Fibroblast of skin of right quadriceps (primary cell): ENCODE measurements at places on chromosomes 3 and 15.

DNA sequence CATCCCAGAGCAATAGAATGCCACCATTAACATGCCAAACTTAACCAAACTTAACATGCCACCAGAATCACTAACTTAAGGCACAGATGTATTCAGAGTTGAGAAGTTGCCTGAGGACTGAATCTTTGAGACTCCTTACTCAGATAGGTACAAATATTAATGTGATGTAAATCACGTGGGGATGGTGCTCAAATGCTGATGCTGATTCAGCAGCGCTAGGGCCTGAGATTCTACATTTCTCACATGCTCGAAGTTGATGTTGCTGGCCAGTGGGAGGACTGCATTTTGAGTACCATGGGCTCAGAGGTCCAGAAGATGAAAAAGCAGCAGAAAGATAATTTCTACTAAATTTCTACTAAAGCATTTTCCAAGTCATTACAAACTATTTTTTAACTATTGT is 54.1 kb downstream of the RPL22L1 start:
- DNase-seq, result no peak

- peak; percentile 54 for DNase-seq
Observed at GRCh38 chr3:156685198-156685597, 10.8 kb downstream of the TIPARP start.

DNA sequence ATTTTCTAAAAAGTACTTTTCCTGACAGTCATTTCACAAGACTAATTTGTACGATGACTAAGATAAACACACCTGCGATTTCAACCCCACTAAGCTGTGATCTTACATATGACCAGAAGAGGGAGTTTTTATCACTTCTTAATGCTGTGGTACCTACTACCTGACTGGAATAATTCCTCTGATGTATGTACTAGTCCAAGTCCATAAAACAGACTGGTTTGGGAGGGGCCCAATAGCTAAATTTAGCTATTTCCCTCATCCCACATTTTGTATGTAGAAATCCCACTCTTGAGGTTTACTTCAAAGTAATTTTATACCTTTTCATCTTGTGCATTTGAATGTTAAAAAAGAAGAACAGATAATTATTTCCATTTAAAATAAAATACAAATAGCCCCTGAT is 49.7 kb upstream of the SCAANT1 start:
- DNase-seq, result no peak

GRCh38 chr15:50819344-50819743 is 53.8 kb upstream of the SPPL2A start:
- DNase-seq, result no peak

DNA sequence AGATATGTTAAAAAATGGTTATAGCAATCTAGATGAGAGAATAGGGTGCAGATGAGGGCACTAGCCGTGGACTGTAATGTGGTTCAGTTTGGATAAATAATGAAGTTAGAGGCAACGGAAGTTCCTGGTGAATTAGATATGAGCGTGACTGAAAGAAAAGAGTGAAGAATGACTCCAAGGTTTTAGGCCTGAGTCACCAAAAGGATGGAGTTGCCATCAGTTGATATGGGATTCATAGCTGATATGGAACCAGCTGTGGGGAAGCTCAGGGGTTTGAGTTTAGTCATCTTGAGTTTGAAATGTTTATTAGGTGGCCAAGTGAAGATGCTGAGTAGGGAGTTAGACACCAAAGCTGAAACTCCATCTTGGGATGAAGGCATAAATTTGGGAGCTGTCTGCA is 66.2 kb downstream of the SSR3 start:
- peak; percentile 44 for DNase-seq

- no peak for DNase-seq
Observed at GRCh38 chr3:152304160-152304559, 35.4 kb downstream of the MBNL1 start.

DNA sequence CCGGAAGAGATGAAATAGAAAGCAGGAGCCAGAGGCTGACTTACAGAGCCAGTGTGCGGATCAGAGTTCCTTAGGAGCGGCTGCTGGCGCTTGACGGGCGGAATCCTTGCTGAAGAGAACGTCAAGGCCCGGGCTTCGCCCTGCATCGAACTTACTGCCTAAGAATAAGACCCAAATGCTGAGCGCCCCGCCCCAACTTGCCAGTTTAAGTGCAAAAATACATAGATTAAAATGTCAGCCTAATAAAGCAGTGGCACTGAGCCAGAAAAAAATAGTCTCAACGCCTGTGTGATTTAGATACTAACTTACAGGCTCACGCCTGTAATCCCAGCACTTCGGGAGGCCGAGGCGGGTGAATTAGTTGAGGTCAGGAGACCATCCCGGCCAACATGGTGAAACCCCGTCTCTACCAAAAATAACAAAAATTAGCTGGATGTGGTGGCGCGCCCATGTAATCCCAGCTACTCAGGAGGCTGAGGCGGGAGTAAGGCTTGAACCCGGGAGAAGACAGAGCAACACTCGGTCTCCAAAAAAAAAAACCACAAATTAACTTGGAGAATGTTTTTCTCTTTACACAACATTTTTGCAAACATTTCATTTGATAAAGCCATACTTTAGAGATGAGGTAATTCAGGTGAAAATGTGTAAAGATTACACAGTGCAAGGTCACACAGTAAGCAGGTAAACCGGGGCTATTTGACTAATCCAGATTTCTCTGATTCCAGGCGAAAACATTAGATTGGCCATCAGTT is 1.2 kb upstream of the UBP1 start:
- DNase-seq, result no peak

GRCh38 chr3:61497463-61497862 is 63.9 kb upstream of the PTPRG start:
- DNase-seq, result no peak

DNA sequence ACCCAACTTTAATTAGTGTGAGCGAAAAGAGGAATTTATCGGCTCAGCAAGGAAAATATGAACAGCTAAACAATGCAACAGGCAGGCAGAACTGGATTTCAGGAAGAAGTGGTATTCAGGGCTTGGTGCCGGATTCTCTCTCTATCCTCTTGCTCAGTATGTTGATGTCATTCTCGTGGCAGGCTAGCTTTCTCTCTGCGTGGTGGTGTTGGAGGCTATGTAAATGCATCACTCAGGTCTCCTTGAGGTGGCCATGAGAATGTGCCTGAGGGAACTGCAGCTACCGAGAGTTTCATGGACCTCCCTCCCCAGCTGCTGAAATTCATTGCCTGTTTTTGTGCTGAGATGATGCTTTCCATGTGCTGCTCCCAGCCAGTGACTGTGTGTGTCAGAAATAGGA is 18.3 kb upstream of the SYN2 start:
- no peak for DNase-seq

- DNase-seq, result no peak
Observed at GRCh38 chr3:129890125-129890524, 3.4 kb downstream of the TMCC1 start.

DNA sequence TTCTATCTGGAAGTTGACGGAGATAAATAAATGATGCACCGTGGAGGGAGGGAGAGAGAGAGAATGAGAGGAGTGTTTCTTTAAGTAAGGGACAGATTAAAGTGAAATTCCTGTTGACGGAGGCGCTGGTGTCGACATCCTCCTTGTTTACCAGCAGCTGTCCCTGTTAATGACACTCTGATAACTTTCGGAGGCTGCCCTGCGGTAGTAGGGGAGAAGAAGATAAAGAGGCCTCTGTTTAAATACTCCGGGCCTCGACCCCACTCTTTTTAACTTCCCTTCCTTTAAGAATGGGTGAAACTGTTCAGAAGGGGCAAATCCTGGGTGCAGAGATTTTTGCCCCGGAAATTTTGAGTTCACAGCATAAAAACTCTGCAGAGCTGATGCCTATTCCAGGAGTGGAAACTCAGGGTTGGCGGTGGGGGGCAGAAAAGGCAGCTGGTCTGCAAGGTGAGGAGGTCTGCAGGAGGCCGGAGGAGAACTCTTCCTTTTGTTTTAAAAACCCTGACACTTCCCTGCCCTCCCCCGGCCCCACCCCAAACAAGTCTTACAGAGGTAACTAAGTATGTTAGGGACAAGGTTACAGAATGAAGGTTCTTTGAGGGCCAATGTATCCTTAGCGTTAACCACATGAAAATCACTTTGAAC is 276.6 kb upstream of the NR2F2 start:
- no peak for DNase-seq

DNA sequence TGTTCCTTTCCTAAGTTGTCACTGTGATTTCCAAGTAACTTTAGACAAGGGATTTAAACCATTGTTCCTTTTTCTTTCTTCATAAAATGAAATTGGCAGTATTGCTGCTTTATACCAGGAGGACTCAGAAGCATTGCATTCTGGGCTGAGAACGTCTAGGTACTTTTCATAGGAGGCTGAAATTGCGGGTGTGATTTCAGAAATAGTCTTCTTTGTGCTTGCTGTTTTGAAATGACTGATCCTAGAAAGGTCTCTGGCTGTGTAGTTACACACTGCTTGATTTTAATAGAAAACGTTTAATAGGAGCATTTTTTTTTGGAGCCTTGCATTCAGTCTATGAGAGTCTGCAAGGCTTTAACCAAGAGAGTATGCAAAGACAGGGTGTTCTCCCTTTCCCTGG is 56.3 kb downstream of the PPM1L start:
- DNase-seq, result no peak

DNA sequence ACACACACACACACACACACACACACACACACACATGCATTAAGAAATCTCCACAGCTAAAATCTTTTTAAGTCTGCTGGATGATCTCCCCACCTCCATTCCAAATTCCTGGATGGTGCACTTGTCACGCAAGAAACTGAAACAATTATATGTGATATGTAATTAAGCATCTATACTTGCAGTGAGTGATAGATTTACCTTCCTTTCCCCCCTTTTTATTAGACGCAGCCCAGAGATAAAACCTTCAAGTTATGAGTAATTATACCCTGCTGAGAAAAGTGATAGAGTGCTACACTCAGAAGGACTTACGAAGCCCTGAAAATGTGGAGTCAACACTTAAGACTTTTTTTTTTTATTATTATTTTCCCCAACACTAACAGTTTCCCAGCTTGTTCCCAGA is 255.2 kb downstream of the LSAMP start:
- no peak for DNase-seq

DNA sequence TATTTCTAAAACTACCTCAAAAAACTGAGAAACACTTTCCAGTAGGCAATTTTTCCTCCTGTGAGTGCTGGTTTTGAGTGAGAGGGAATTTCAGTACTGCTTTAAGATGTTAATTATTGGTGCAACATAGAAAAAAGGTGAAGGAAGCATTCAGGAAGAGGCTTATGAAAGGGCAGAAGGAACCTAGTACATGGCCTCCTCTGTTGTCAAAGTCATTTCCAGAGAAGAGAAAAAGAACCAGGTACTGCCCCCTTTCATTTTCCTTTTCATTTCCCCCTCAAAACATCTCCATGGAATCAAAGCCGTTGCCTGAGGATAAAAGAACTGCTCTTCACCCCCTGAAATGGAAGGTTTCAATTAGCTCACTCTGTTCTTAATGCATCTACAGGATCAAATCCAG is 19.8 kb downstream of the RARRES1 start:
- no peak for DNase-seq

GRCh38 chr15:66126031-66126441 is 127.5 kb downstream of the MEGF11 start:
- no peak for DNase-seq

DNA sequence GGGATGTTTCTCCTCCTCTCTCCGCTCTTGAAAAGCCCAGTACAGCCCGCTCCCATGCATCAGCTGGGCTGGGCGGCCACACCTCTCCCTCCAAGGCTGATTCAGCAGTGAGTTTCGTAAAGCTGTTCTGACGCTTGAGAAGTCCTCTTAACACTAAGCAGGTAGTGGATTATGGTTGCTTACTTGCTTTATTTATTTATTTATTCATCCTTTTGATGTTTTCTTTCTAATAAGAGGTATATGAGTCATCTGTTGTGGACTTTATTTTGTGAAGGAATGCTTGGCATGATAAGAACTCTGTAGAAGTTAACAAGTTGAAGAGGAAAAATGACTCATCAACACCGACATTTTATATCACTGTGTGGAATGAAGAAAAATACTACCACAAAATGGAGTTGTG is 285.0 kb downstream of the SQOR start:
- peak; percentile 83 for DNase-seq

DNA sequence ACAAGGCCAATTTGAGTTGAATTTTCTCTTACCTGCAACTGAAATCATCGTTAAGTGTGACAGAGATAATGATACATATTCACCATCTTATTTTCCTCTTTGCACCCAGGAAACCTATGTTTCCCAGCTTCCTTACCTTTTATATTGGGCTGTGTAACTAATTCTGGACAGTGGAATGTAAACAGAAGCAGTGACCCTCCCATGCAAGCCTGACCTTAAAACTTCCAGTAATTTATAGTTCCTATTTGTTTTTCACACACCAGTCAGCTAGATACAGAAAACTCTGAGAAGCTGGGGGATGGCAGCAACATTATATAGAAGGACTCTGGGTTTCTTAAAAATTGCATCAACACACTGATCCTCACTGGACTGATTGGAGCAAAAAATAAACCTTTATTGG is 4.5 kb upstream of the ZNF280D start:
- no peak for DNase-seq

DNA sequence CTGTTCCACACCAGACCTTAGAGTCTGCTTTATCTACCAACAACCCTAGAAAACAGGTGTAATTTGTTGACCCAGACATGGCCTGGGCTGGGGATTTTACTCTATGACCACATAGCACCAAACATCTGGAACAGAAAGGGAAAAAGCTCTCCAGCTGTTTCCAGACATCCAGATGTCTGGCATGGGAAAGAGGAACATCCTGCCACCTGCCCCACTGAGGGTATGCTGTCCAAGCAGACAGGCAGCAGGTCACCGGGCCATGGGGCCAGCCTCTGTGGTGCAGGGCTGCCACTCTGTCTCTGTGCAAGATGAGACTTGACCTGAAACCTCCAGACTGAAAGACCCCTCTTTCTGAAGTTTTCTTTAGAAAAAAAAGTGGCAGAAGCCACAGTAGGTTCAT is 359.3 kb upstream of the ICE2 start:
- DNase-seq, result no peak

DNA sequence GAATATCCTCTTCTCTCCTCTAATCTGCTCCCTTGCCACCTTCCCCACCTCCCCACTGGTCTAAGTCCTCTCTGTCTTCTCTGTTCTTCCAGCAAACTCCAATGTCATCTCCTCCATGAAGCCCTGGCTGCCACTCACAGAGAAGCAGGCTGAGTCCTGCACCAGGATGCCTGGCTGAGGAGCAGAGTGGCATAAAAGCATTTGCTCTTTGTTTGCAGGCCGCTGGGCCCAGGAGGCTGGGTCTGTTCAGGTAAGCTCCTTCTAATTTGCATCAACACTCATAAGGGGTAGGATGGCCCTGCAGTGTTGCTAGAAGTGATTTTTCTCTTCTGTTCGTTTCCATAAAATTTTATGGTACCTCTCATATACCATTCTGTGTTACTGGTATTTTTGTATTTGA is 43.2 kb upstream of the KLHL25 start:
- DNase-seq, result no peak

GRCh38 chr3:108099244-108099643 is 8.4 kb upstream of the CD47 start:
- no peak for DNase-seq

DNA sequence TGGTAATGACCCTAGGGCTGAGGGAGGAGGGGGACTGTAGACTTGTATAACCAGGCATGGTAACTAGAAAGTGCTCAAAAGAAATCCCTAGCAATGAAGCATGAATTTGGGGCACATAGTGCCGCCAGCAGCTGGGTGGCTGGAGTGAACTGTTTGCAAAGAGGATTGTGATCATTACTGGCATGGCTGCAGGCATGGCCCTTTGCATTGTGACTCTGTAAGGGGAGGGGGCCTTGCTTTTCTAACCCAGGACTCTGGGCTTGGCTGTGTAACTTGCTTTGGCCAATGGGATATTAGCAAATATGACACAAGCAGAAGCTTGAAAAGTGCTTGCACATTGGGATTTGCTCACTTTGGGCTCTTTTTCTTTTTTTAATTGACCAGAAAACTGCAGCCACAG is 112.5 kb upstream of the RAD18 start:
- DNase-seq, result no peak
